ENCODE measurements at places on chromosomes 13 and 19.

GRCh38 chr13:29923554-29924481, 73.4 kb upstream of the UBL3 start:
- DNase-seq, result peak; percentile 80

DNA sequence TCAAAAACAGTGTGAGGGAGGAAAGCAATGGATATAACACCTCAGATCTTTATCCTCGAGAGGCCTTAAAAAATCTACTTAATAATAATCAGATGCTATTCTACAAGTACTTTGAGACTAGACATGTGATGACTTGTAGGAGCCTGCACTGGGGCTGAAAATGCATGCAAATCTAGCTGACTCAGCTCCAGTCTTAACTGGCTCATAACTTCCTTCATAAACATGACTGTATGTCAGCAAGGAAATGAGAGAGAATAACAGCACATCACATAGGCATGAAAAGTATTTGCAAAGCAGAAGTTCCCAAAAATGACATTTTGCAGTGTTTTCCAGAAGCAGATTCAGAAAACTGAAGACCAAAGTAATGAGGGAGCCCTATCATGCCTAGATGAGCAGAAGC, 38.1 kb downstream of the PSG5 start:
- no peak for DNase-seq

DNA sequence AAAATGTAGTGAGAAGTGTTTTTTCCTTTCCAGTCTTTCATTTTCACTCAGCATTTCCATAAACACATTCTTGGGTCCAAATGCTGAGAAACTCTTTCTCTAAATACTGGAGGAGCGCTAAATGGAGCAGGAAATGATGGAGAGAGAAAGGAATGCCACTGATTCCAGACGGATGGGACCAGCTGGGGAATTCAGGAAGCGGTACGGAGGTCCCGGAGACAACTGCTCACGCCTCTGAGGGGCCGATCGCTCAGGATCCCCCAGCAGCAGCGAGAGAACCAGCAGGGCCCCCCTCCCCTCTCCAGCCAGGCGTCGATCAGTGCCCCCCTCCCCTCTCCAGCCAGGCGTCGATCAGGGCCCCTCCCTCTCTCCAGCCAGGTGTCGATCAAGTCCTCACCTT, 13.2 kb downstream of the RASA3 start:
- DNase-seq, result no peak

DNA sequence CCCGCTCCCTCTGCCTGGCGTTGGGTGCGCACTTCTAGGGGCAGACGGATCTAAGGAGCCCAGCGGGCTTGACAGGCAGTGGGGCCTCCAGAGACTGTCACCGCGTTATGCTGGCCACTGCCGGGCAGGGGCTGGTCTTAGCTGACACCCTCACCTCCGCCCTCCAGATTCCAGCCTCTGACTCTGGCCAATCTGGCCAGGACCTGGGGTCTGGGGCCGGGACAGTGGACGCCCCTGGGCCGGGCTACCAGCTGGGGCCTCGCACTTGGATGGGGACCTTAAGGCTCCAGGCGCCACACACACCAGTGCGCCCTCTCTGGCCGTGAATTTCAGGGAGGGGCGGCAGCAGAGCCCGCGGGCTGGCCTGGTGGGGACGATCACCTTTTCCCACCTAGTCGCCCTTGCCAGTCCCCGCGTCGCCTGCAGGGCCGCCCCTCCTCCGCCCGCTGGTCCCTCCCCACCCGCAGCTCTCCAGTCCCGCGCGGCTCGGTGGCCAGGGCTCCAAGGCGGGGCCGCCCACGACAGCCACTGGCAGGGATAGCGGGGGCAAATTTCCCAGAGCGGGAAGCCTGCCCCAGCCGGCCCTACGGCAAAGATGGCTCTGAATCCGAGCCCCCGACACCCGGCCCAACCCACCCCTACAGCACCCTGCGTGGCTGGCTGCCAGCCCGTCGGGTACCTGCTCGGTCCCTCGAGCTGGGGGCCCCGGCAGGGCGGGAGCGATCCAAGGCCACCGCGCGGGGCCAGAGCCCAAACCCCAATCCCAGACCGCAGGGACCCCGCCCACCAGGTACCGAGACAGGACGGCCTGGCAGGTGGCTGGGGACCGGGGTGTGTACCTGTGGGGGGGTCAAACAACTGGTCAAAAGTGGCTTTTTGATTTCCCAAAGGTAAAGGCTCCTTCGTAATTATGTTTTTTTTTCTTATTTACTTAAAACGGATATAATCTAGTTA, 6.1 kb upstream of the ZNF98 start:
- no peak for DNase-seq

GRCh38 chr19:45879055-45879454, 6.9 kb downstream of the IRF2BP1 start:
- DNase-seq, result no peak

DNA sequence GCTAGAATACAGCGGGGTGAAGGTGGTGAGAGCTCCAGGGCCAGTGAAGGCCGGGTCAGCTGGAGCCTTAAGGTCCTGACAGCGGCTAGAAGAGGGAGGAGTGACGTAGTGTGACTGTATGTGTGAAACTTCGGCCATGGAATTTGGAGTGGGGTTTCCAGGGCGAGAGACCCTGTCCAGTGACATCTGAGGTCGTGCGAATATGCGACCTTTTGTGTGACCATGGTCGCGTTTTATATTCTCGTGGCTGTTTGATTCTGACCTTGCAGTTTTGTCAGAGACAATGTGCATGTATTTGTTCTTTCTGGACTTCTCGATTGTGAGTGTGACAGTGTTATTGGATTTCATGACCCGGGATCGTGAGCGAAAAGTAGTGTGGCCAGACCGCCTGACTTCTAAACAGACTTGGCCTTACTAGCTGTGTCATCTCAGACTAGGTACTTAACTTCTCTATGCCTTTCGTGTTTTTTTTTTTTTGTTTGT, 405 bp upstream of the ZNF569 start:
- no peak for DNase-seq

DNA sequence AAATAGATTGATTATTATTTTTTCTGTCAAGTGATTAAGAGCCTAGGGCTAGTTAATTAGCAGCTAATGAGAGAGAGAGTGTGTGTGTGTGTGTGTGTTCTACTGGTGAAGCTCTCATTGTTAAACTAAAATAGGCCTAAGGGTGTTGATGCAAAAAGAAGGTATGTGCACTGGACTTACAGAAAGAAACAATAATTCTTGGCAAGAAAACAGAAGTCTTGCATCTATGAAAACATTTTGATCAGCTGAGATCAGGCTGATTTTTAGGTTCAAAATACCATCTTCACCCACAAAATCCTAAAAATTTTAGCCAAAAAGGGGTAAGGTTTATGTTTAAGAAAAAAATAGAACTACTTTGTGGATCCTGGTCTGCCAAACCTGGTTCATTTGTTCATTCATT, 106.5 kb downstream of the POSTN start:
- DNase-seq, result no peak

GRCh38 chr13:84962141-84962750, 837.0 kb downstream of the SLITRK6 start:
- no peak for DNase-seq

- no peak for DNase-seq
These were observed 10.3 kb upstream of the POSTN start for GRCh38 chr13:37608750-37609339.

GRCh38 chr19:45186509-45187334, 8.1 kb downstream of the BLOC1S3 start:
- no peak for DNase-seq

DNA sequence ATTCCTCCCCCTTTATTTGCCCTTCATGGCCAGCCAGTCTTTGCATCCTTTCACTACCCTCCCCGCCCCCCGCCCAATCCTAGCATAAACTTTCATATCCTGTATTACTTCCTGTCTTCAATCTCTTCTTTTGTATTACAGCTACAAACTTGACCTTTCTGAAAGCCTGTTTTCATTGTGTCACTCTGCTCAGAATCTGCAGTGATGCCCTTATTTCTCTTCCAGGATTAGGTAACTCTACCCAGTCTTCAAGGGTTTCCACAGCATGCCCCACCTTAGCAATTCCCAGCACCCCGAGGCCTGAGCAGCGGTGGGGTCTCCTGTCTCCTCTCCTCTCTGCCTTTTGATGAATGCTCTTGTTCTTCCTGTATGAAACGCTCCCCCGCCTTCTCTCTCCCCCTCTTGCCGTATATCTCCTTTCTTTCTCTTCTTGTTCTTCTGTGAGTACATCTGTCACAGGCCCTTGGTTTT, 145.6 kb downstream of the SHISA2 start:
- no peak for DNase-seq

GRCh38 chr13:84431646-84432045, 549.4 kb upstream of the SLITRK1 start:
- DNase-seq, result no peak

DNA sequence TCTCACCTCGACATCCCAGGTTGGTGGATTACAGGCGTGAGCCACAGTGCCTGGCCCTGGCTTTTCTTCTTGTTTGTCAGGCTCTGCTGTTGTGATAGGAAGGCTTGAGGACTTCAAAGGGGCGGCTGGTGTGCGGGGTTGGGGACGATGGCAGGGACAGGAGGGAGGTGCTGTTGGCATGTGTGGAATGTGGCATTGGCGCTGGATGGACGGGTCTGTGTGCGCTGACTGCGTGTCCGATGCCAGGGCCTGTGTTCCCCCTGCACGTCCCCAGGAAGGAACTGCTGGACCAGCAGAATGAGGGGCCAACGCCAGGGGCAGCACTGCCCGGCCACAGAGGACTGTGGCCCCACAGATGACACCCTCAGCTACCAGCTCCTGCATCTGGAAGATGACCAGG, 12.7 kb upstream of the PTBP1 start:
- DNase-seq, result no peak

DNA sequence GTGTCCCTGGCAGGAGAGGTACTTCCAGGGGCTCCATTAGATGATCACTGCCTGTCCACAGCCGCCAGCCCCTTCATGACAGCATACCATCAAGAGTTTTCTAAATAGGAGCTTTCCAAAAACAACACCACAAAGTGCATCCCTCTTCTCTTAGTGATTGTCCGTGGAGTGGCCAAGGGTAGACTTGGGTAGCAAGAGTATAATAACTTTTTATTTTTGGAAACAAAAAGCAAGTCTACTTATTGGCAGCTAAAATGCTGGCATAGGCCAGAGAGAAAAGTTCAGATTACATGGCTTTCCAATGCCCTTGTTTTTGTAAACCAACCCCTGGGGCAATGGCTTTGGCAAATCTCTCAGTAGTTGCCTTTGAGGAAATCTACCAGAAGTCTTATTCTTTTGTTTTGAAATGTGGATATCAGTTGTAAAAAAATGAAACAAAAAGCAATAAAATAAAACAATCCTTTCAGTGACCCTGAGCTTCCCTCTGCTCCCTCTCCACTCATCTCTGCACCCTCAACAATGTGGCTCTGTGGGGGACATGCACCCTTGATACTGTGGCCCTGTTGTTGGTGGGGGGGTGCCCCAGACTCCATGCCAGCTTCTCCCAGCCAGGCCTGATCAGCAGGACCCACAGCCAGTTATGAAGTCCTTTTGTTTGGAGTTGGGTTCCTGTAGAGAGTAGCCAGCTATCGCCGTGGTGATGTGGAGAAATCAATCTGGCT, 294.1 kb downstream of the DLEU7 start:
- DNase-seq, result no peak

DNA sequence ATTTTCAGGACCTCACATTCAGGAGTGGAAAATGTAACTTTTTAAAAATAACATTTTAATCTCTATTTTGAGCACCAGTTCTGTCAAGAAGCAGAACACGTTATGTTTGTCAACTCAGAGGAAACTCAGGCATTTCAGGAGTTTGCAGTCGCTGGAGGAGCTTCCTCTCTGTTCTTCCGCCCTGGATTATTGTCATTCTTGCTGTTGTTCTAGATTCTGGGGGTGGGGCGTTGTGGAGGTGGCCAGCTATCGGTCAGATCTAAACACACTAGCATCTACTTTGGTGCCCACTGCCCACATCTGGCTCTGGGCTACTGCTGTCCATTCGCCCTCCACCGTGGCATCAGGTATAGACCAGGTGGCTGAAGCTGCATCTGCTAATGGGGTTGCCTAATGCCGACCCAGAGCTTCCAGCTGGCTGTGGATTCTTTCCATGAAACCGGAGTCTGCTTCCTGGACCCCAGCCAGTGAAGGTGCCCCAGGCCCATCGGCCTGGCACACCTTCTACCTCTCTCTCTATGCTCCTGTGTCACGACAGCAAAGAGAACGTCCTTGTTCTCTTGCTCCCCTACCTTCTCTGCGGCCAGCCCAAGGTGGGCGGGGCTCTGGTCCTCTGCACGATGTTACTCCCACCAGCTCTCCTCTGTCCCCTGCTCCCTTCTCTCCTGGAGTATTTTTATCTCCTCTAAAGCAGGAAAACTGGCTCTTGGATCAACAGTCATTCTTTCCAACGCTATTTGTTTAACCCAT, 36.7 kb upstream of the DGKH start:
- DNase-seq, result no peak

- DNase-seq, result peak; percentile 89
These were observed 2.7 kb upstream of the CNN1 start for GRCh38 chr19:11535792-11536595.

DNA sequence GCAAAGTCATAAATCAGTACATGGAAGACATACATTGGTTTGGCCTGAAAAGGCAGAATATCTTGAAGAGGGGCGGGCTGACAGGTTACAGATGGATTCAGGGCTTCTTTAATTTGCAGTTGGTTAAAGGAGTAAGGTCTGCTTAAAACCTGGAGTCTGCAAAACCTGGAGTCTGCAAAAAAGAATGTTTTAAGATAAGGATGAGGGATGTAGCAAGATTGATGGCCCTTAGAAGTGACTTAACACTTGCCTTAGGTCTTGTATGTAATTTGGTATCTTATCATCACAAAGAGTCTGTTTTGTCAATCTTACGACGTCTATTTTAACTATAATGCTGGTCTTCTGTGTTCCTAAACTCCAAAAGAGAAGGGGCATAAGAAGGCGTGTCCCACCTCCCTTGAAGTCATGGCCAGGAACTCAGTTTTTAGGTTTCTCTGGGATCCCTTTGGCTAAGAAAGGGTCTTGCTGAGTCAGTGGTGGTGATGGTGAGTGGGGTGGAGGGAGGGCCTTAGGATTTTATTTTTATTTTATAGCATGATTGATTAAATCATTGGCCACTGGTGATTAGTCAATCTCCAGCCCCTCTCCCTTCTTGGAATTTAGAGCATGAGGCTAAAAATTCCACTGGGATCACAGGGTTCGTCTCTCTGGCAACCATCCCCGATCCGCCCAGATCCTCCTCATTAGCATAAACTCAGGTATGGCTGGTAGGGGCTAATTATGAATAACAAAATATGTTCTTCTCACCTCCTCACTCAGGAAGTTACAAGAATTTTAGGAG, 10.1 kb upstream of the HAS1 start:
- no peak for DNase-seq

Data from activated CD4-positive, alpha-beta T cell treated with anti-CD3 and anti-CD28 coated beads, Interleukin-2, amount 50 U/mL, for 16 hours (primary cell).